ENCODE measurements at places on chromosomes 1 and 21.

DNA sequence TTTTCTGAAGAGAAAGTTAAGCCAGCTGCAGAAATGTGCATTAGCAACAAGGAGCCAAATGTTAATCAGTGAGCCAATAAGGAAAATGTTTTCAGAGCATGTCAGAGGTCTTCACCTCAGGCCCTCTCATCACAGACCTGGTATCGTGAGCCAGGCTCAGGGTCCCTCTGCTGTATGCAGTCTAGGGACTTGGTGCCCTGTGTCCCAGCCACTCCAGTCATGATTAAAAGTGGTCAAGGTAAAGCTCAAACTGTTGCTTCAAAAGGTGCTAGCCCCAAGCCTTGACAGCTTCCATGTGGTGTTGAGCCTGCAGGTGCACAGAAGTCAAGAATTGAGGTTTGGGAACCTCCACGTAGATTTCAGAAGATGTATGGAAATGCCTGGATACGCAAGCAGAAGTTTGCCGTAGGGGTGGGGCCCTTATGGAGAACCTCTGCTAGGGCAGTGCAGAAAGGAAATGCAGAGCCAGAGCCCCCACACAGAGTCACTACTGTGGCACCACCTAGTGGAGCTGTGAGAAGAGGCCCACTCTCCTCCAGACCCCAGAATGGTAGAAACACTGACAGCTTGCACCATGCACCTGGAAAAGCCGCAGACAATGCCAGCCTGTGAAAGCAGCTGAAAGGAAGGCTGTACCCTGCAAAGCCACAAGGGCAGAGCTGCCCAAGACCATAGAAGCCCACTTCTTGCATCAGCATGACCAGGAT lies 1128.7 kb downstream of the AMY1C start:
- no peak for DNase-seq

GRCh38 chr1:94205639-94206038 lies 31.7 kb downstream of the ARHGAP29 start:
- DNase-seq: no peak

DNA sequence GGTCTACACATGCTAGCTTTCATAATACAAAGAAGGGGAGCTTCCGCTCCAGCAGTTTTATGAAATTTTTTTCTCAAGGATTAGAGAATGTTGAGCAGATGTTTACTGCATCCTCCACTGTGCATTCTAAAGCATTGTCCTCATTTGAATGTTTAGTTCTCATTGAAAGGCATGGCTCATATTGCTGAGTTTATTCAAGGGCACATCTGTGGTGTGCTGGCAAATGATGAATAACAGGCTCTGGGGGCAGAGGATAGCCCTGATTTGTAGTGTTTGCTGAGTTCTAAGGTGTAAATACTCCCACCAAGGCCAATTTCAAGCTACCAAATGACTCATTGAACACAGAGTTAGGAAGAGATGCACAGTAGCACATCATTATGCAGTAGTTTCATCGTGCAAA lies 303.2 kb upstream of the FAM78B start:
- no peak for DNase-seq

GRCh38 chr1:28507247-28507645 lies 1.4 kb downstream of the RCC1 start:
- DNase-seq: peak; percentile 24

GRCh38 chr1:161021165-161021969 lies 415 bp upstream of the F11R start:
- DNase-seq: peak; percentile 89

DNA sequence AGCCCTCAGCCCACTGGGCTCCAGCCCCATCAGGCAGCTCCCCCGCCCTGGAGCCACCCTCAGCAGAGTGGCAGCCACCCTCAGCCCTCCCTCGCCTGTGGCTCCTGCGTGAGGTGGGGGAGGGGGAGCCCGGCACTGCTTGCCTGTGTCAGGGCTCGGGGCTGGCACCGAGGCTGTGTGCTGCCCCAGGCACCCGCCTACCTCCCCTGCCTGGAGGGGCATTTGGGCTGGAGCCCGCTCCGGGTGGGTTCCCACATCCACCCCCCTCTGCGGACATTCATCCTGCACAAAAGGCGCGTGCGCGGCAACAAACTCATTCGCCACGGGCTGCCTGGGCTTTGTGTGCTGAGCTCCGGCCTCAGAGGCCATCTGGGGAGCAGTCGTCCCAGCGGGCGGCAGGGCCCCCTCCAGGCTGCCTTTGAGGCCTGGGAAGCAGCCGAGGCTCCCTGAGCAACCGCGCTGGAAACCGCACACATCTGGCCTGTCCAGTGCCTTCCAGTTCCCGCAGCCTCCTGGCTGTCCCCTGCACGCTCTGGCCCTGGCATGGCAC lies 12.6 kb upstream of the TNFRSF14 start:
- DNase-seq: no peak

DNA sequence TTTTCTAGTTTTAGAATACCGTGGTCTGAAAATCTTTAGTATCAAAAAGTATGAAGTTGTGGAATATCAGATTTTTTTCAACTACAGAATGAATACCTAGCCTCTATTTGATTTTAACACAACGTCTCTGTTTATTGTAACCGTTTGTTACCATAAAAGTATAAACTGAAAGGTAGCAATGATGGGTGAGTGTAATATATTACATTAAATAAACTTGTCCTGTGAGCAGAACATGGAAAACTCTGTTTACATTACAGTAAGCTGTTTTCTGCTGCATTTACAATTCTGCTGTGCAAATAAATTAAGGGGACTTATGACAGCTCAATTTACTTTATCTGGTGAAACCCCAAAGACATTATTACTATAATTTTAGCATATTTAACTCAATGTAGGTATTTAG lies 62.5 kb downstream of the CHRM3 start:
- no peak for DNase-seq

DNA sequence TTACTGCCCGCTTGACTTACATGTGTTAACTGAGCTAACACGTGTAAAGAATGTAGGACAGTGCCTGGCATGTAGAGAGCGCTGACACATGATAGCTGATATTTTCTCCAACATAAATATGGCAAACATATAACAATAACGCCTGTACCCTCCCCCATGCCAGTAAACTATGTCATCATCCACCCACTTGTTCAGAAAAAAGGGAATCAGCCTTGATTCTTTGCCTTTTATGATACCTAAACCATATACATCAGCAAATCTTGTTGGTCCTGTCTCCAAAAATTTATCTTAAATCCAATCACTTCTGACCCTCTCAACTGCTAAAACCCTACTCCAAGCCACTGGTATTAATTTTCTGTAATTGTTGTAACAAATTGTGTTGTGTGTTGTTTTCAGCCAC lies 1.1 kb upstream of the ZNF692 start:
- DNase-seq: no peak

DNA sequence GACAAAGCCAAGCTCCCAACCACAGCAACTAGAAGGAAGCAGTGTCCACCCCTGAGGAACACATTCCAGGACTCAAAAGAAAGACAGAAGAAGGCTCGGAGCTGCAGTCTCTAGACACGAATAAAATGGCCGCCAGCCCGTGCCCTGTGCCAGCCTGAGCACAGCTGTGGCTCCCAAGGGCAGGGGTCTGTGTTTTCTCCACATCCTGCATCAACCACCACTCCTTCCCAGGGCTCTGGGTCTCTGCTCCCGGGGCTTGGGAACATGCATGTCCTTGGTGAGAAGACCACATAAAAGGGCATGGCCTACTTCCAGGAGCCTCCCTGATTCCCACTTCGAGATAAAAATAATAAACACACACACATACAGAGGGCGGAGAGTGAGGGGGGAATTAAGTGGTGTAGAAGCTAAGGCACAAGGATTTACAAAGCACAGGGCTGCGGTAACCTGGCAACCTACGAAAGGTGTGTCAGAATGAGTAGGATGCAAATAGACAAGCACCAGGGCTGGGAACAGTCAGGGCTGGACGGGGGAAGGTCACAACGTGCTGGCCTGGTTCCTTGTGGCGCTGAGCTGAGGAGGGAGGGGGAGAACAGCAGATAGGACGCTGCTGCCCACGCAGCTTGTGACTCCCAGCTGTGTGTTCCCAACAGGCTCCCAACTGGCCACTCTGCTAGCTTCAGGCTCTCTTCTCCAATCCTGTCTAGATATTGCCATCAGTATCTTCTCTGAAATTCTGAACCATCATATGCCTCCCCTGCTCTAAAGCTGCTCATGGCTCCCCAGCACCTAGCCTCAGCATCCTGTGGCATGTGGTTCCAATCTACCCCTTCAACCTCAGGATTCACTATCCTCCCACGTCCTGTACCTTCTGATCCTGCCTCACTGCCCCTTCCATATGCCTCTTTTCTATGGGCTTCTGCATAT lies 72.5 kb downstream of the CD34 start:
- DNase-seq: no peak

Measured in hematopoietic multipotent progenitor cell treated with erythropoietin and hydrocortisone succinate and interleukin-3 and kit ligand, for 17 days (in vitro differentiated cells).